ENCODE measurements at places on chromosomes 12 and 14.

- DNase-seq, result no peak
Measured at GRCh38 chr14:91108941-91109611, 4.8 kb upstream of the DGLUCY start.

DNA sequence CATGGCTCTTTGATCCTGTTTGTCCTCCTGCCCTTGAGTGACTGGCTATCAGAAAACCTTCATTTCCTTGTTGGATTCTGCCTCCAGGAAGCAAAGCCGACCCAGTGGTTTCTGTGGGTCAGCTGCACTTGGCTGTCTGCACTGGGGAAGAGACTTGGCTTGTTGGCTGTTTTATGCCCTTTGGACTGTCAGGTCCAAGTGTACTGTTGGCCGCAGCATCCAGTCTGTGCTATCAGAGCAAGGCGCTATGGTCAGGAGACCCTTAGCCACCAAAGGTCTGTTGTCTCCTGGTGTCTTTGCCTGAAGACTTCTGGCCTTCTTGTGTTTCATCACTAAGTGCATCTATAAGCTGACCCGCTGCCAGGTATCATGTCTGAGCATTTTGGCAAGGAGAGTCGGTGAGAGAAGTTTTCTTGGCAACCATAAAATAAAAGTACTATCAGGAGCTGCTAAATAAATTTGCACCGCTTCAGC, 177.4 kb upstream of the HIF1A start:
- no peak for DNase-seq

DNA sequence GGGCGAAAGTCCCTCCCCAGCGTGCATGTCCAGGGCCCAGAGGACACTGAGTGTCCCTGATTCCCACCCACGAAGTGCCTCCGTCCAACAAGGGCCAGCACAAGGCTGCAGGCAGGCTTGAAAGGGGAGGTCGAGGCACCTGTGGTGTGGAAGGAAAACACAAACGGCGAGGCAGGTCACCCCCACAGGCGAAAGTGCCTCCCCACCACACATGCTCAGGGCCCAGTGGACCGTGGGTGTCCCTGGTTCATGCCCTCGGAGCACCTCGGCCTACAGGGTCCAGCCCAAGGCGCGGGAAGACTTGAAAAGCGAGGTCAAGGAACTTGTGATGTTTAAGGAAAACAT, 370.4 kb downstream of the ALG10 start:
- DNase-seq, result peak; percentile 3

DNA sequence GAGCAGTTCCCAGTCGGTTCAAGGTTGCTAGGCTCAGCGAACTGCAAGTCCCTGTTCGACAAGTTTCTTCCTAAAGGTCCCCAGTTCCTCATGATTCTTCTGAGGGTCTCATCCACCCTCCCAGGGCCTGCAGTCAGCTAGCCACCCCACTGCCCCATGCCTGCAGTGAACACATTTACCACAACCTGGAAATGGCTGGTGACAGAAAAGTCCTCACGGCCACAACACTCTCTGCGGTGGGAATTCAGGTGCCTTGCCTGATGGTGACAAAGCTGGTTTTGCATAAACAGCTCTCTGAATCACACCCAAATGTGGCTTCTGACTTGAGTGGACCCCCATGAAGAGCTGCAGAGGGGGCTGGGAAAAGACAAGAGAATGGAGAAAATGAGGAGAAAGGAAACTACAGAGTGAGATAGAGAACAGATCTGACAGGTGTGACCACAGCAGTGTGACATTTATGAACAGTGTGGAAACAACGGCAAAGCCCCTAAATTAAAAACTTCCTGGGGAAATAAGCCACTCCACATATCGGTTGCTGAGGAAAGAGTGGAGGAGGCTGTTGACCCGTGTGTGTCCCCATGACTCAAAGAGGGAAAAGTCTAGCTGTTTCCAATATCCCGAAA, 1.3 kb upstream of the CD27 start:
- DNase-seq, result no peak

- DNase-seq, result no peak
Measured at GRCh38 chr14:67260965-67261364, 19.7 kb downstream of the PALS1 start.

DNA sequence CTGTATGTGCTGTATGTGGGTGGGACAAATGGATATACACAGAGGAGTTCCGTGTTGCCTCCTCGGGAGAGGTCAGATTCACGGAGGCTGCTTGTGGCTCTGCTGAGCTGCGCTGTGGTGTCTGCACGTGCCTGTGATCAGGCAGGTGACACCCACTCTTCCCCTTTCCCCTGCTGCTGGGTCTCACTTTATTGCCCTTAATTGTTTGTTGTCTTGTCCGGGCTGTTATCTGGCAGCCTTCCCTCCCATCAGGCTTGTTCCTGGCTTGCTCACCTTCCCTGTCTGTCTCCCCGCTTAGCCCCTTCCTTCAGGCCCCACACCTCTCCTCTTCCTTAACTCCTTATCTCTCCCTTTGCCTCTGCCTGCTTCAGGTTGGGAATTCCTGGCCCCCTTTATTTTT, 13.5 kb downstream of the WNT5B start:
- DNase-seq, result no peak

DNA sequence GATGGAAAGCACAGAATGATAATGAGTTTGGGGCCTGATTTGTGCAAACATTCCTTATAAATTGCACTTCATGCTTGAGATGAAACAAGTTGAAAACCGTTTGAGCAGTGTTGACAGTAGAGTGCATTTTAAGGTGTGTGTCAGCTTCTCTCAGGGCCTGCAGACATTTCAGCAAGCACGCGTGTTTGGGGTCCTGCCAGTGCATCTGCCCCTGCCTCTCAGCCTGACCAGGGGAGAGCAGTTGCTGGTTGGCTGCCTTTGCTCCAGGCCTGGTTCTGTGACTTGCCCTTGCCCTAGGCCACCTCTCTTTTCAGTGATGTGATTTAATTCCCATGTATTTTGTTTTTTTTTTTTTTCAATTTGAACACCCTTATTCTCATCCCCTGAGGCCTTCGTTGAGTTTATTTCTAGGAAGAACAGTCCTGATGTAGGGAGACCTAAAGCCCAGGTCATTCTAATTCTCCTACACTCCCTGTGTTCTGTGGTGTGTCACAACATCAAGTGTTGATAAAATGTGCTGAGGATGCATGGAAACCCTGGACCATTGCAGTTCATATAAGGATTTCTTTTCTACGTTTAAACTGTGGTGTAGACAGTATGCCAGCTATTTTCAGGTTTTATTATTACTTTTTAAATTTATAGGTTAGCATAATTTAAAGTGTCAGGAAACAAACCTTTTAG, 40.1 kb upstream of the AMN start:
- DNase-seq, result no peak

DNA sequence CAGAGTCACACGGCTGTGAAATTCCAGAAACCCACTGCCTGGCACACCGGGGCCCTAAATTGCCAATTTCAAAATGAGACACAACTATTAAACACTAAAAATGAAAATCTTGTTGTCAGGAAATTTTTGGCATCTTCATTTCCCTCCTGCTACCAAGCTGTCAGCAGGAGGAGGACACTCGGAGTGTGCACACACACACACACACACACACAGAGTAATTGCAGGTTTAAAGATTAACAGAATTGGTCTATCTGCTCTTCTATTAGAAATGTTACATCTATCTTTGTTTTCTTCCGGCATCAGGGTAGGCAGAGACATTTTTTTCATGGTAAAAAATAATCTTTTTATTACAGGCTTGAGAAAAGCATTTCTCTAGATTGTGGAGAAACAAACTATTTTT, 314.2 kb downstream of the EGLN3 start:
- no peak for DNase-seq

DNA sequence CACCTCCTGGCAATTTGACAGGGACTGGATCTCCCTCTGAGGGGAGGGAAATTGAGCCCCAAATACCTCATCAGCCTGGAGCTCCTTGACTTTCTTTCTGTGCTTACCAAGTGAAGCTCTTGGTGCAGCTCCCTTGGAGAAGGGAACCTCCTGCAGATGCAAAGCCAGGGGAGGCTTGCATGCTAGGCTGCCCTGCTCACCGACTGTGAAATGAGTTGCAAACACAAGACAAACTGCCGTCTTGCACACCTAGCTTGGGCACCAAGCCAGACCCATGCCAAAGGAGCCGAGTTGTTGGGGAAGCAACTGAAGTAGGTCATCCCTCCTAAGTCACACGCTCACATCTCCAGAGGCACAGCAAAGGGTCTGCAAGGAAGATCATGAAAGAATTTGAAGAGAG, 95.2 kb downstream of the GTF2A1 start:
- no peak for DNase-seq

- no peak for DNase-seq
Measured at GRCh38 chr14:100398044-100398443, 74.9 kb downstream of the SLC25A47 start.

DNA sequence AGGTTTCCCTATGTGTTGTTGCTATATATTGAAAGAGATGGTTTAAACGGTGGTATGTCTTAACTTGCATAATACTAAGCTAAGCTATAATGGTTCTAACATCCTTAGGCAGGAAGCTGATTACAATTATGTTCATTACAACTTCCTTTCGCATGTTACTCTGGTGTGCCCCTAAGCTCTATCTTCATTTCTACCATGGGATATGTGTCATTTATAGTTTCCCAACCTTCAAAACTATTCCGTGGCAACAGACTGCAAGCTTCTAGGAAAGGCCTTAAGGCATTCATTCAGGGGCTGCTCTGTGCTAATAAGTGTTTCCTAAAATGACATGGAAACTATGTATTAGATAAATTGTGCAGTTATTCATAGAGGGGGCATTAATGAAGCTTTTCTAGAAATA, 294.6 kb downstream of the GXYLT1 start:
- no peak for DNase-seq

DNA sequence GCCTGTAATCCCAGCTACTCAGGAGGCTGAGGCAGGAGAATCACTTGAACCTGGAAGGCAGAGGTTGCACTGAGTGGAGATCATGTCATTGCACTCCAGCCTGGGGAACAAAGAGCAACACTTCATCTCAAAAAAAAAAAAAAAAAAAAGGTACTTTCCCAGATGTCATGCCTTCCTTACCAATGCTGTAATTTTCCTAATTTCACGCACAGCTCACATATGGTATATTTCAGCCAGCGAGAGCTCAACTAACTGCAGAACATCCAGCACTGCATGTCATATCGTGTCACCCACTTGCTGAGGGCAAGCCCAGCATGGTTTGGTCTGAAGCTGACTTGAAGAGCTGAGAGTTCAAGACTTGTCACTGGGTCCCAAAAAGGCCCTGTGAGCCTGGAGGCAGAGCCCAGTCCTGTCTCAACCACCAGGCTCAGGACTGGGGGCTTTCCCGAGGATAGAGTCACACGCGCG, 29.0 kb downstream of the NFKBIA start:
- no peak for DNase-seq

GRCh38 chr14:67457782-67458181, 30.7 kb downstream of the TMEM229B start:
- no peak for DNase-seq

- no peak for DNase-seq
Measured at GRCh38 chr14:60777856-60778578, 43.5 kb downstream of the MNAT1 start.

DNA sequence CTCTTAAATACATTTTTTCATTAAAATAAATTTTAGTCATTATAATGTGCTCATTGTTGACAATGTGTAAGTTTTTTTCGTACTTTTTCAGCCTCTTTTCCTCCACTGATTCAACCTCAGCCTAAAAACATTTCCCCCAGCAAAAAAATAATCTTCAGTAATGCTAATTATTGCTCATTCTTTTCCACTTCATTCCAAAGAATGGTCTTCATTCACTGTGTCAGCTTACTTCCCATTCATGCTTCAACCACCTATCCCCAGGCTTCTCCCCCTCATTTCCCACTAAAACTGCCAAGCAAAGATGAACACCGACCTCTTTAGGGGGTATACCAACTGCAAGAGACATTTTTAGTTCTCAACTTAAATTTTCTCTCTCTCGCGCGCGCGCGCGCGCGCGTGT, 2.7 kb upstream of the IPO8 start:
- no peak for DNase-seq

DNA sequence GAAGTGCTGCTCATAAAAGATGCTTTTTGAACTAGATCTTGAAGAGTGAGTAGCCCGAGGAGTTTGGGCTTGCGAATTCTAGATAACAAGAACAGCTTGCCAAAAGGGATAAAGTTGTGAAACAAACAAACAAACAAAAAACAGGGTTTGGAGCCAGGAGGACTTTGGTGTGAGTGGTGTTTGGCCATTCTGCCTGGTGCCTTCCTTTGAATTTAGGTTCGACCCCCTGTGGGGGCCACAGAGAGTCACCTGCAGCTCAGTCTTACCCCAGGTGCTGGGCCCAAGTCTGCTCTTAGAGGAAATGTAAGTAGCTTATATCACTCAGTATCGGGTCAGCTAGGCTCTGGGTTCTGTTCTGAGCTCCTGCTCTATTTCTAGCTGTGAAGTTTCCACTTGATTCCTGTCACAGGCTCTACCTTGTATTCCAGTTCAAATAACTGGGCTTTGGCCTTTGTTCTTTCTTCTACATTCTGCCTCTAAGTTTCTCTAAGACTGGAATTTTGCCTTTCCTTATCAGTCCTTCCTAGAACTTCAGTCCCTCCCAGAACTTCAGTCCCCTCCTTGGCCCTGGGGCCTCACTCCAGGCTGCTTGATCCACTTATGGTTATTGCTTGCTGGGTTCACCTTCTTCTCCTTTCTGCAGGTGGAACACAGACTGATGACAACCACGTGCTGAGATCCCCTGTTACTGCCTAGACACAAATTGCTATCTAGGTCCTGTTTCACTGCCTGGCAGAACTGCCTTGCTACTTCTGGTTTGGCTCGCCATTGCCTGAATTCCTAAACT, 20.5 kb upstream of the DUSP6 start:
- DNase-seq, result no peak

- no peak for DNase-seq
Measured at GRCh38 chr12:102766961-102767360, 150.1 kb downstream of the PAH start.

DNA sequence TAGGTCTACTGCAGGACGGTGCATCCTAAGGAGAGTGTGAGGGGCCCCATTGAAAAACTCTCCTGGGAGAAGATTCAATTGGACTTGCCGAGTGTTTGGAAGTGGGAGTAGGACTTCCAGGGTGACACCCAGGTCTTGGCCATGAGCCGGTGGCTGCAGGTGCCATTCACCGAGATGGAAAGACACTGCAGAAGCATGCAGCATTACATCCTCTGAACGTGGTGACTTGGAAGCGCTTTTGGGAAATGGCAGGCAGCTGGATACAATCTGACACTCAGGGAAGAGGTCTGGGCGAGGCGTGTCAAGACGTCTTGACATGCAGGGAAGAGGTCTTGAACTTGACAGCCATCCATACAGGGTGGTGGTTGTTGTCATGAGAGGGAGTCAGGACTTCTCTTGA, 126.9 kb downstream of the PAPOLA start:
- DNase-seq, result no peak

DNA sequence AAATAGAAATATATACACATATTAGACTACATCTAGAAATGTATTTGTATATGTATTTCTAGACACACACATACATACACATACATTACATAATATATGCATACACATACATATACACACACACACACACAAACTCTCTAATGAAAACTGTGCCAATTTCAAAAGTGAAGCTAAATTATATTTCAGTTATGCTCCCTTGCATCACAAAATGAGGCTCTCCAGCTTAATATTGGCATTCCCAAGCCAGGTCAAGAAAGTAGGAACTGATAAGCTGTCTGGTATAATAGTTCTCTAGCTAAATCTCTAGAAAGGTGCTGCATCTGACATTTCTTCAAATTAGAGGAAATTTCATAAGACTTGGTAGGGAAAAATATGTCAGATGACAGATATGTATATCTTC, 56.9 kb downstream of the GARIN6 start:
- DNase-seq, result no peak

GRCh38 chr14:20714593-20715250, 26.2 kb downstream of the ANG start:
- DNase-seq, result peak; percentile 75

Data from CD4-positive, alpha-beta T cell treated with Interleukin-15 for 1 hour (primary cell).